Vagina (tissue), 2 donors: ENCODE measurements at places on chromosomes 5 and 9.

DNA sequence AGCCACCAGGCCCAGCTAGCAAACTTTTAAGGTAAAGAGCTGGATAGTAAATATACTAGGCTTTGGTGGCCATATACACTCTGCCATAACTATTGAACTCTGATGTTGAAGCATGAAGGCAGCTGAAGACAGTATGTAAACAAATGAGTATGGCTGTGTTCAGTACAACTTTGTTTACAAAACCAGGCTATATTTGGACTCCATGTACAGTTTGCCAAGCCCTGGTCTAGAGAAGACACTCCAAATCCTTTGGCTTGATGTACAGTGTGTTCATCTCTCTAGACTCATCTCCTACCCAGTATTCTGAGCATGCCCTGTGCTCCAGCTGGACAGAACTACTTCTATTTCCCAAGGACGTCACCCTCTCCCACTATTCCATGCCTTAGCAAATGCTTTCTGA, 54.3 kb upstream of the MEGF10 start:
- DNase-seq = no peak

DNA sequence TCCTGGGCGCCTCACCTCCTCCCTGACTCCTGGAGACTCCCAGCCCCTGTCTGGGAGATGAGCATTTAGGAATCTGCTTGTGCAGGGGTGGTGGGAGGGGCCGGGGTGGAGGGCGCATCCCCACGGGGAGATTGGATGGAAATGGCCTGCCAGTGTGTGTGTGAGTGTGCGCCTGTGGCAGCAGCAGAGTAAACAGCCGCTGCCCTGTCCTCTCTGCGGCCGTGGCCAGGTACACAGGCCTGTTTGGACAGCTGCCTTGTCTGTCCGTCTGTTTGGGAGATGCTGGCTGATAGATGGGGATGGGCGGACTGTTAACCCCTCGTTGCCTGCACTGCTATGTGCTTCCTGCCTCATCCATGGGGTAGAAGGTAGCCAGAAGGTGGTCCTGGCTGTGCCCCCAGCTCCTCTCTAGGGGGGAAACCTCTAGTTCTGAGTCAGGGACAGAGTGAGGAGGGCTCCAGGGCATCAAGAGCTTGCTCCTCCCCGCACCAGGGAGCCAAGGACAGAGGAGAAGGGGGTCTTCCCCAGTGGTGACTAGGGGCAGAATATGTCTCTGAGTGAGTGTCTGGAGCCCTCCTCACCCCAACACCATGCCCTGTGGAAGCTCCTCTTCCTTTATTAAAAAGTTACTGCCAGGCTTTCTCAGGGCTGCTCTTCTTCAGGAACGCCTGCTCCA, 60.1 kb downstream of the LMX1B start:
- no peak for DNase-seq

DNA sequence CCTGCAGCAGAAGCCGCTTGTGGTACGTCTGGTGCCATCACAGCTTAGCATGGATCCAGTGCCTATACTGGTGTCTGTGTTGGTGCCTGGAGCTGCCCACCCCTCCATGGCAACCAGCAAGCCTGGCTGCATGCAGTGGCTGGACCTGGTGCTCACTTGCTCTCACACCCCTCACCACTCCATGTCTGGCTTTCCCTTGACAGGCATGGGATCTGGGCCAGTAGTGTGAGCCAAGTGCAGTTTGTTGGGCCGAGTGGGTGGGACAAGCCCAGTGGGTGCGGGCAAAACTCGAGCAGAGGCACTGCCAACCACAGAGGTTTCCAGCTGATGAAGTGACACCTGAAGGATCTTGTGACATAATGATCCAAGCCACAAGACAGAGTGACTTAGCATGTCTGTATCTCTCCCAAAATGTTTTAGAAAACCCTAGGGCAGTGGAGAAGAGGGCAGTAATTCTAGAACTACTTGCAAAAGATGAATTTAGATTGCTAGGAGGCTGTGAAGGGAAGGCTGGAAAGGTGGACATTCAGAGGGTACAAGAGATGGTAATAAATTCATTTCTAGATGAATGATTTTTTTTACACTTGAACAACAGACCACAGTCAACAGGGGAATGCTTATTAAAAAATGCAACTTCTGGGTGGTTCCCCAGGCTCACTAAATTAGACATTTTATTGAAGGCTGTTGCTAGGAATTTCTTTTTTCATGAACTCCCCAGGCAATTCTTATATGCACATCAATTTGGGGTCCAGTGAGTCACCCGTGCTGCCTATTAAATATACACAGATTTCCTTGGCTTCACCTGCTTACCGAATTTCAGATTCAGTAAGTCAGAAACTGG, 660.3 kb downstream of the TLR4 start:
- no peak for DNase-seq

DNA sequence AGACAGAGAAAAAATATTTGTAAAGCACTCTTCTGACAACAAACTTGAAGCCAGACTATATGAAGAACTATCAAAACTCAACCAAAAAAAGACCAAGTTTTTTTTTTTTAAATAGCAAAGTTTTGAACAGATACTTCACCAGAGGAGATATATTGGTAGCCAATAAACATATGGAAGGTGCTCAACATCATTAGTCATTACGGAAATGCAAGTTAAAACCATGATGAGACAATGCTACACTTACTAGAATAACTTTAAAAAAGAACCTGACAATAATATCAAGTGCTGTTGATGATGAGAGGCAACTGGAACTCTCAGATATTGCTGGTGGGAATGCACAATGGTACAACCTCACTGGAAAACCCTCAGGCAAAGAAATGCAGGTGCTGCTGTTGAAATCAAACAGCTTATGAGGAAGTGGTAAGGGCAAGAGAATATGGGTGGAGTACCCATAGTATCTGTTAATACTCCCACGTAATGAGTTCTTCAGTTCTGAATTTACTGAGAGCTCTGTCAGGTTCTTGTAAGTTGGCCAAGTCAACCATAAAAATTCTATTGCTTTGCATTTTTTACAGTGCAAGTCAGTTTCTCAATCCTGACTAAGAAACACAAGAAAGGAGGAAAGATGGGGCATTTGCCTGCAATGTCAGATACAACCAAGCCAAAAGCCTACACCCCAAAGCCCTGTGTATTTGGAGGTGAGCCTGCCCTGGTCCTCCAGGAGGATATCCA, 87.3 kb upstream of the GNAQ start:
- DNase-seq = no peak

DNA sequence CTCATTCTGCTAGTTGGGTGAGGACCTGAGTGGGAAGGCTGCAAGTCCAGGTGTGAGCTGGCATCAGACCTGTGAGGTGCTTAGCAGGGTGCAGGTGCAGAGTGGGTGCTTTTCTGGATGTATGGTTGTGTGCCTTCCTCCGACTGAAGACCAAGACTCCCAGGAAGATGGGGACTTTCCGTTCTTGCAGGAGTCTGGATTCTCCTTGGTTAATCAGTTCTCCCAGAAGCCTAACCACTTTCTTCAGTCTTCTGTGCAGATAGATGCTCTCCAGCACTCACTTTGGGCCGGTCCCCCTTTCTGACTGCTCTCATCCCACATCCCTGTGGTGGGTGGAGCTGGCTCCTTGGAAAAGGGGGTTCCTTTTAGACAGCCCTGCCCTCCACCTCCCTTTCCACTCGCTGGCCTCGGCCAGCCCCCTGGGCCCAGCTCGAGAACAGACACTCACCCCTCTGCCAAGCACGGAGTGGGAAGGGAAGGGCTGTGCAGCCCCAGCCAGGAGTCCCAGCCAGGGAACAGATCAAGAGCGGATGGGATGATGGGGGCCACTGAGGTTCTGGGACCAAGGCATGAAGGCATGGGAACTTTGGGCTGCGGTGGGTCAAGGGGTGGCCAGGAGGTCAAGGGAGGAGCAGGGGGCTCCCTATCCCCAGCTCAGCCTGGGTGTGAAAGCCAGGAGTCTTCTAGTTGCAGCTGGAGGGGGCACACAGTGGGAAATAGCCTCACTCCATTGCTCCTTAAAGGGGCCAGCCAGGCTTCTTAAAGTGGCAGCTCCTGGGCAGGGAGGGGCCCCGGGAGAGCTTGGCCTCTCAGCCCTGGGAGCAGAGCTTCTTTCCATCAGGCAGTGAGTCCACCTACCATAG, 62.4 kb downstream of the FGF18 start:
- no peak for DNase-seq

- DNase-seq = no peak
Observed at GRCh38 chr9:129033216-129033615, 3.2 kb upstream of the MIGA2 start.

GRCh38 chr9:7783635-7784063, 15.9 kb downstream of the DMAC1 start:
- DNase-seq = no peak

- no peak for DNase-seq
Observed at GRCh38 chr5:55450050-55450765, 84.6 kb downstream of the PLPP1 start.

- DNase-seq = no peak
Observed at GRCh38 chr9:110047955-110048402, 160.0 kb downstream of the C9orf152 start.

GRCh38 chr5:171954721-171955120, 51.7 kb downstream of the FBXW11 start:
- DNase-seq = no peak

- no peak for DNase-seq
Observed at GRCh38 chr5:174175716-174176268, 130.3 kb downstream of the NSG2 start.
